ENCODE measurements at places on chromosomes 4 and X.
A peak's percentile ranks its signal among the peaks of the same experiment; 100 is the strongest.

DNA sequence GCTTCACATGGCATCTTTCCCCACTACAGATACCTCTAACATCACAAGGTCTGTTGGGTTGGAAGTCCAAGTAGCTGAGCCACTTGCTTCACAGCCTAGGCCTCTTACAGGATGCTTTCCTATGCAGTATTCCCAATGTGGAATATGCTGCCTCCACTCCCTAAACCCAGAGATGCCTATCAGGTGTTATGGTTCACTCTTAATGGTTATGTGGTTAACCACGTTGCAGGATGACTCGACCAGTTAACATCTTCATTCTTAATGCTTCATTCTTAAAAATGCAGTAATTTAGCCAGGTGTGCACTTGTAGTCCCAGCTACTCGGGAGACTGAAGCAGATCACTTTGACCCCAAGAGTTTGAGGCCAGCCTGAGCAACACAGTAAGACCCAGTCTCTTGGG lies 24.2 kb downstream of the HAUS3 start:
- DNase-seq, result no peak

DNA sequence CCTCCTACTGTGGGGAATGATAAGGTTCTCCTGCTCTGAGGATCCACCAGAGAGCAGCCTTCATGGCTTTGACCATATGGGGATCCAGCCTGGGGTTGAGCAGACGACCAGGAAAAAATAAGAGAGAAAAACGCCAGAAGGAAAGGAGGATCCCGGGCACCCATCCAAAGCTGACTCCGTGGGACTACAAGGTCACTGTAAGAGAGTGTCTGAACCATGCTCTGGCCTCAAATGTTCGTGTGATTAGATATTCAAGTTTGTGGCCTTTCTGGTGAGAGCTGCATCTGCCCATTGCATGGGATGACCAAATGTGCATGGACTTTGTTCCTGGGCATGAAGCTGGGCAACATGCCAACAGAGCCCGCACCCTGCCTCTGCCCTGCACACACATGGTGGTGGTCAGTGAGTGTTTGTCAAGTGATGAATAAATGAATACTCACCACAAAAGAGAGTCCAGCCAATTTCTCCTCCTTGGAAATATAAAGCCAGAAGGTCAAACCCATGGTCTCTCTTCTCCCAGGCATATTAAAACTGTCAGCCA lies 346.0 kb upstream of the GATB start:
- no peak for DNase-seq

DNA sequence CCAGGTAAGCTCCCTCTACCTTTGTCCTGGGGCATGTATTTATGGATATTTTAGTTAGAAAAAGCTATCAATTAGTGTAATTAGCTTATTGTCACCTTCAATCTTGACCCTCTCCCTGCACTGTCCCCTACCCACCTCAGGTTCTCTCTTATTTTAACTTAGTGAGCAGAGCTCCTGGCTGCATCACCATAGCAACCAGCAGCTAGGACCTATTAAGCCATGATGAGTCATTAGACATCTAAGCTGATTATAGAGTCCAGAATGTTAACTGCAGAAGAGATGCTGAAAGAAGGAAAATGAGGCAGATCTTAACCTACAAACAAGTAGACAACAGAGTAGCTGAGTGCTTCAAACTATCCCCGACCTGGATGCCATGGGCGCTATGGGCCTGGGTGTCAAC lies 36.6 kb downstream of the MAGEE2 start:
- no peak for DNase-seq

DNA sequence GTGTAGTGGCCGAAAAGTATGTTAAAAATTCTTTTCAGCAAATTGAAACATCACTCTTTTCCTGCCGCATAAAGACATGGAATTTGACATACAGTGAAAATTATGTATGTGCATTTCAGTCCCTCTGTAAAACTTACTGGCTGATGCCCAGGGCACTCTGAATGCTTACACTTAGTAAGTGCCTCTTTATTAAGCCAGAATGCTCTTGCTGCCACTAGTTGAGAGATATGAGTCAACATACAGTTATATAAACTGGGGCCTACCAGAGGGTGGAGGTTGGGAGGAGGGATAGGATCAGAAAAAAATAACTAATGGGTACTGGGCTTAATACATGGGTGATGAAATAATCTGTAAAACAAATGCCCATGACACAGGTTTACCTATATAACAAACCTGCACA lies 38.1 kb upstream of the TRPC5 start:
- no peak for DNase-seq

DNA sequence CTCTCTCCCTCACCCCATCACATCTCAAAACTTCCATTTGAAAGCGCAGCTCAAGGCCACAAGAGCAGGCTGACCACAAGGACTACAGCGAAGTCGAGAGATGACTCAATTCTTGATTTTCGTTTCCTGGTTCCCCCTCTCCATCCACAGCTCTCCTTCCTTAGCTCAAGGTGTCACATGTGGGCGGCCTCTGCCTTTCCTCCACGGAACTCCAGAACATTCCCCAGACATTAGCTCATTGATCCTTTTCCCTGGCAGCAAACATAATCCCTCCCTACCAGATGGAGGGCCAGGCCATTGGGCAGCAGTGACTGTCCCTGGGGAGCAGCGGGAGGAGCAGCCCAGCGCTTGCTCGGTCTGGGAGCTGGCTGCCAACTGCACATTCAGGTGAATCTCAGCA lies 56.3 kb downstream of the CCDC149 start:
- no peak for DNase-seq

- DNase-seq, result no peak
Observed at GRCh38 chr4:13829457-13829856, 201.9 kb upstream of the BOD1L1 start.

DNA sequence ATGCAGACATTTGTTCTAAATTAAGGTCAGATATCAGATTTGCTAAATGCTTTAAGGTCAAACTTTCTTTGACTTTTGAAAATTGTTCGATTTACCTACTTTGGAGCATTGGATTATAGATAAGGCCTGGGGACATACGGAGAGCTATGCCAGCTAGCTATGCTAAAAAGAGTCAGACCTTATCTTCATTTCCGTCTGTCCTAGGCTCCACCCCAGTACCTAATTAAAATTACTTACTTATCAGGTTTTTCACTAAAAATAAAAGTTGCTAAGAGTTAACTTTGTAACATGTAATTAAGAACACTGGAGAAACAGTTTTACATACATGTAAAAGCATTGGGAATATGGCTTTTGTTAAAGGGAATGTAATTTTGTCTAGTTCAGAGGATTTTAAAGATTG lies 7.1 kb upstream of the TMEM35A start:
- no peak for DNase-seq

DNA sequence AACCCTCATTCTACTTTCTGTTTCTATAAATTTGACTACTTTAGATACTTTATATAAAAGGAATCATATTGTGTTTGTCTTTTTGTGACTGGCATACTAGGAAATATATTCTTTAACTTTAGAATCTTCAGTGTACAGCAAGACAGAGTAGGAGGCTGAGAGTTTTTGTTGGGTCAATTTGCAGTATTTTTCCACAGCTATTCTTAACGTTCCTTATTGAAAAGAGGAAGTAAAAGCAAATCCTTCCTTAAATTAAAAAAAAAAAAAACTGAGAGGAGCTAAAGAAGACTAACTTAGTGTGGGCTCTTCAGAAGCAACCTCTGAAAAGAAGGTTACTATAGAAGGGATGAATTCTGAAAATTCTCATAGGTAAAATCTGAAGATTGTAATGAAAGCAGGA lies 1194.6 kb downstream of the ADGRL3 start:
- no peak for DNase-seq

DNA sequence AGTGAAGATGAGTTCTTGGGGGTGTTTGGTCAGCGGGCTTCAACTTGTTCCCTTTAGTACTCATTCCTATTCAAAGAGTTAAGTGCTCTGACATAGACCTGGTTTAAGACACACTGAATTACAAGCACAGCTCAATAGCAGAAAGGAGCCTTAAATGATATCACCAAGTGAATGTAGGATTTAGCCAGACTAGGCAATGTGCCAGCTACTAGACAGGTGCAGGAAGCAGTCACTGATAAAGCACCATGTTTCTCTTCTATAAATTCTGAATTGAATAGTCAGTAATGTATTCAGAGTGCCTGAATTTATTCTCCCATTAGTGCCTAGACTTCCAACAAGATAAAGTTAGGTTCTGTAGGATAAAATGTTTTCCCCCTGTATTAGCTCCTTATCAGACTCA lies 63.6 kb downstream of the ASB9 start:
- DNase-seq, result no peak

- no peak for DNase-seq
Observed at GRCh38 chr4:127425202-127425845, 207.4 kb upstream of the INTU start.

DNA sequence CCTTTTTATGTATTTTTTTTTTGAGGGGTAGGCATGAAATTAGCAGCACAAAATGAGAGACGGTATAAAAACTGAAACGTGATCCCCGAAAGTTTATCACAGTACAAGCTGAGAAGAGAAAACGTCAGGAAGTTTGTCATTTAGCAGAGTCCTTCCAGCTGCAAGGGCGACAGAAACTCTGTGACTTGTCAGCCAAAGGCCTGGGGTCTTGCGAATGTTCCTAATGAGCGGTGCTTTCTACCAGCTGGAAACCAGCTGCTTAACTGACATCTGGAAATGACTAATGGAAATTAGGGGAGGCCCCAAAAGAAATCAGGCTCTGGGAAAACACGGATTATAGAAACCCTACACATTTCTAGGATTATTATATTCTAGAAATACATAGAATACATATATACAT lies 66.5 kb downstream of the CHRNA9 start:
- DNase-seq, result no peak

DNA sequence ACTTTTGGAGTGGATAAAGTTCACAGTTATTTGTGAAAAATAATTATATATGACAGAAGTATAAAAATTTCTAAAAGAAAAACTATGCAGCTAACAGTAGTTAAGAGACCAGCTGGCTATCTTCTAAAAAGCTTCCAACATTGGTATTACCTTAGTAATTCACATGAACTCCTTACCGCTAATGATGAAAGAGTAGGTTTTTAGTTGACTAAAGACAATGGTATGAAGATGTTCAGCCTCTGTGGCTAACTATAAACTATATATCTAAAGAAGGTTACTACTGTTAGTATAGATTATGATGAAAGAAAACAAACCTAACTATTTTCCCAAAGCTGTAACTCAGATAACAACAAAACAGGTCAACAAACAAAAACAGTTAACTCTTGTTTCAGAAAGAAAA lies 10.4 kb downstream of the CCNI start:
- DNase-seq, result no peak

GRCh38 chr4:41349021-41349420 lies 92.3 kb downstream of the UCHL1 start:
- no peak for DNase-seq

GRCh38 chrX:79139446-79139845 lies 5.0 kb upstream of the GPR174 start:
- DNase-seq, result no peak

DNA sequence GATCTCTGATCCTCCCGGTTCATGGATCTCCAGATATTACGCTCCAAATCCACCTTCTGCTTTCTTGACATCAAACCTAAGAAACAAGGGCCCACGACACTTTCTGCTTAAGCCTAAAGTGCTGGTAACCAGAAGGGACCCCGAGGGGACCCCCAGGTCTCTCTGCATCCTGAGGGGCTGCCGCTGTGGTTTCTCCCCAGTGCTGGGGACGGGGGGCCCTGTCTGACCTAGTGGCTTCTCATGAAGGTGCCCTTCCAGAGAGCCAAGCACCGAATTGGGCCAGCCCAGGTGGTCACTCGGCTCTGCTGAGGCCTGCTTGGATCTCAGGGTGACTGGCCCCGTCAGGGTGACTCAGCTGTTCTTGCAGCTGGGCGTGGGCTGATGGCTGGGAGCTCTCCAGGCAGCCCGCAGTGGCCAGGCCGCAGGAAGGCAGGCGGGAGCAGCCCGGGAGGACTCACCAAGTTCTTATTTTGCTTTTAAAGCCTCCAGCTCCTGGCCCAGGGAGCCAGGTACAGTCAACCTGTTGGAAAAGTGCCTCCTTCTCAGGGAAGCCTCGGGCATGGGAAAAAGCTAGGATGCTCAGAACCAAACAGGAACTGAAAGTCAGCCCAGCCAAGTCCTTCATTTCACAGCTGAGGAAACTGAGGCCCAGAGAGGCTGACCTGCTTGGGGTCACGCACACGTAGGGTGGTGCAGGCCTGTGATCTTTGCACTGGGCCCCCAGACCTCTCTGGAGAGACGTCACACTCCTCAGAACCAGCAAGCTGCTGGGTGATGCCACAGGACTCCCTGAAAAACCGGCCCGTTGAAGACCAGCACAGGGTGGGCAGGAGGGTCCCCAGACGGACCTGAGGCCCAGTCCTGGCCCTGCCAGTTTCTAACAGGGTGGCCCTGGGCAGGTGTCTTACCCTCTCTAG lies 16.7 kb downstream of the BLOC1S4 start:
- DNase-seq, result peak; percentile 82

- DNase-seq, result no peak
Observed at GRCh38 chr4:56261027-56261426, 126.3 kb downstream of the AASDH start.

- no peak for DNase-seq
Observed at GRCh38 chrX:109719264-109719663, 13.8 kb downstream of the ACSL4 start.

GRCh38 chr4:106767991-106768390 lies 268.1 kb downstream of the DKK2 start:
- DNase-seq, result no peak

- DNase-seq, result no peak
Observed at GRCh38 chrX:41518127-41518840, 71.1 kb downstream of the NYX start.

GRCh38 chr4:61177367-61177766 lies 22.8 kb upstream of the ADGRL3 start:
- no peak for DNase-seq

DNA sequence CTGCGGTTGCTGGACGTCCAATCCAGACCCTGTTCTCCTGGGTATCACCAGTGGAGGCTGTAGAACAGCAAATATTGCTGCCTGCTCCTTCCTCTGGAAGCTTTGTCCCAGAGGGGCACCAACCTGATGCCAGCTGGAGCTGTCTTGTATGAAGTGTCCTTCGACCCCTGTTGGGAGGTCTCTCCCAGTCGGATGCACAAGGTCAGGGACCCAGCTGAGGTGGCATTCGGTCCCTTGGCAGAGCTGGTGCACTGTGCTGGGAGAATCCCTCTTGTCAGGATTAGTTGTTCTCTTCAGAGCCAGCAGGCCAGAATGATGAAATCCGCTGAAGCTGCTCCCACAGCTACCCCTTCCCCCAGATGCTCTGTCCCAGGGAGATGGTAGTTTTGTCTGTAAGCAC lies 110.3 kb upstream of the ZXDB start:
- DNase-seq, result no peak

GRCh38 chr4:82225030-82225429 lies 148.8 kb downstream of the HNRNPD start:
- DNase-seq, result no peak

- no peak for DNase-seq
Observed at GRCh38 chrX:154123241-154124219, 20.5 kb upstream of the OPN1LW start.

All from gastrocnemius medialis (tissue), 4 donors.